GM12891 (cell line): ENCODE measurements at places on chromosomes 3 and 15.

DNA sequence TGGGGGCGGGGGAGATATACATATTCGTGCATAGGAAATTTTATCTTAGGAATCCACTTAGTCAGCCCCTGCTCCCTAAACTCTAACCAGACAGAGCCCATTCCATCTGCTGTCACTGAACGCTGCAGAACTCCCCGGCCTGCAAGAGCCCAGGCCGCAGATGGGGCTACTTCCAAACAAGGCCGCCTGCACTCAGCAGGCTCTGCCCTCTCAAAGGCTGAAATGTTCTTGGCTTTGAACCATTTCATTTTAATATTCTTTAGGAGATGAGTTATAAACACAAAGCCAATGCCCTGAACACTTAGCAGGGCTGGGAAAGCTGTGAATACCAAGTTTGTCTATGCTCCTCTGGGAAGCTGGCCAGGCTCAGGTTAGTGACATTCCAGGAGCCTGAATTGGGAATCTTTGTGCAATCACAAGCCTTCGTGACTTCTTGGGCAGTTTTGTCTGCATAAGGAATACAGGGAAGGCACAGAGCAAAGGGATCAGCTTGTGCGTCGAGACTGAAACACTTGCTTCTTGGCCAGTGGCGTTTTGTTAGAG is 65.0 kb downstream of the SYNM start:
- DNase-seq: no peak

DNA sequence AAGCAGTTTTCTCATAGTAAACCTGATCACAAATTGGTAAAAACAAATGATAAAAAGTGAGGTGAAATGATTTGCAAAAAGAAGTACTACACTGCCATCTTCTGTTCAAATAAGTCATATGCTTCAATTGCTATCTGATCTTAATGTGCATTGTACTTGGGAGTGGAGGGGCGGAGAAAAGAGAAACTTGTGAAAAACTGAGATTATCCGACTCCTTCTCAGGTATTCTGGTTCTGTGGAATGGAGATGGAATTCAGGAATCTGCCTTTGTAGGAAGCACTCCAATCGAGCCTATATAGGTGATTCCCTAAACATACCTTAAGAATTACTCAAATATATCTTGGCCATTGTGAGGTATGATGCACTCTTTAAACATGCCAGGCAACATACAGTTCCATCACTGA is 180.6 kb downstream of the CHL1 start:
- DNase-seq: no peak

GRCh38 chr3:24373198-24373959 is 121.3 kb downstream of the THRB start:
- DNase-seq: no peak

- DNase-seq: no peak
Observed at GRCh38 chr3:17672506-17672905, 69.9 kb downstream of the TBC1D5 start.

DNA sequence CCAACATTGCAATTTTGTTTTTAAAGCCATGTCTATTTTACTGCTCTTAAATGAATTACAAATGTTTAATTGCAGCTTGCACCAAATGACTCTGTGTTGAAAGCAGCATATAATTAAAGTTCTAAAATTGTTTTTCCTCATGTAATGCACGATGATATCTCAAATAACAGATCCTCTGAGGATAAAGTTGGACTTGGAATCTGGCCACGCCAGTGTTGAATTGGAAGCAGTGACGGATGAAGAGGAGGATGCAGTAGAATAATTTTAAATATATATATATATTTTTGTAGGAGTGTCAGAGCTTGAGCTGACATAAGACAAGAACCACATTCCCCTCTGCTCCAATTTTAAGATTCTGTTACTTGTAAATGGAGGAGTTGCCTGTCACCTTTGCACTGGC is 406.6 kb upstream of the DPPA4 start:
- DNase-seq: no peak

DNA sequence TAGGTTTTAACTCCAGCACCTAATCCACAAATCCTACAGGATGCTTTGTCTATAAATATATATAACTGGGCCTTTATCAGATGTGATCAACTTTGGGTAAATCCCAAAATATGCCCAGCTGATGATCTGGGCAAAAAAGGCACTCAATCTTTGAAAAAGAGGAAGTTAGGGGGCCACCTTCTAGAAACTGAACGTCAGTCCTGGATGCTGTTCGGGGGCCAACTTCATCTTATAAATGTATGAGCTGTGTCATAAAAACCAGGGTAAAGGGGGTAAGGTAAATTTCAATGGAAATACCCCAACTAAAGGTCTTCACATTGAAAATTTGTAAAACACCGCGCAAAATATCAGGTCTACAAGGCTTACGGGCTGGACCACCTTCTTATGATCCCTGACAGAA is 264.4 kb upstream of the UBE2E2 start:
- DNase-seq: no peak

DNA sequence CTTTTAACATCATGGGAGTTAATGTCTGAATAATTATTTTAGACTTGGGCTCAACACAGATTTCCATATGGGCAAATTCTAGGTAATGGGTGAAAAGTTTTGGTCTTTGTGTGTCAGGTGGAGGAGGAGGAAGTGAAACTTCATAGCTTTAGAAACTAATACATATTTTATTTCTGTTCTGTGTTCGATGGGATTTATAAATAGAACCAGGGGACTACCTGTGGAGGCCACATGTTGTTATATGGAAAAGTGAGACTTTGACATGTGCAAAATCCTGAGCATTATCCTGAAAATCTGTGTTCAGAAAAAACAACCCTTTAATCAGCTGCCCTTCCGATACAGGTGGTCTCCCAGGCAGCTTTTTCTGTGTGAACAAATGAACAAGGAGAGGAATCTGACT is 209.5 kb downstream of the SOX2 start:
- no peak for DNase-seq

DNA sequence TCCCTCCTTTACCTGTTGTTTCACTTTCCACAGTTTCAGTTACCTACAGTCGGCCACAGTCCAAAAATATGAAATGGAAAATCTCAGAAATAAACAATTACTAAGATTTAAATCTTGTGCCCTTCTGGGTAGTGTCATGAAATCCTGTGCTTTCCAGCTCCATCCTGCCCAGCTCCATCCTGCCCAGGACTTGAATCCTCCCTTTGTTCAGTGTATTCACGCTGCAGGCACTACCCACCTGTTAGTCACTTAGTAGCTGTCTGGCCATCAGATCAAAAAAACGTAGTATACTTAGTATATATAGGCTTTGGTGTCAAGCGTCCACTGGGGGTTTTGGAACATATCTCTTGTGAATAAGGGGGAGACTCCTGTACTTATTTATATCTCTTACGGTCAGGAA is 329.0 kb upstream of the SEMA6D start:
- no peak for DNase-seq

DNA sequence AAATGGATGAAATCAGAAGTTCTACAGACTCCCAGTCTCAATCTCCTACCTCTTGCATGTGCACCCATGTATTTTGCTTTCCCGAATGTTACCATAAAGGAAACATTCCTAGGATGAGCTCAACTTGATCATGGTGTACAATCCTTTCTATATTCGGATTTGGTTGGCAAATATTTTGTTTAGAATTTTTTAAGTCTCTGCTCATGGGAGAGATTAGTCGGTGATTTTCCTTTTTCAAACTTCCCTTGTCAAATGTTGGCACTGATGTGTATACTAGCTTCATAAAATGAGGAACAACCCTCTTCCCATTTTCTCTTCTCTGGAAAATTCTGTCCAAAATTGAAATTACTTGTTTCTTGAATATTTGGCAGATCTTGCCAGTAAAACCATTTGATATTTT is 317.6 kb upstream of the RASGRP1 start:
- no peak for DNase-seq

GRCh38 chr15:64009241-64009640 is 37.0 kb downstream of the DAPK2 start:
- DNase-seq: no peak

GRCh38 chr3:39960515-39961191 is 151.2 kb downstream of the MYRIP start:
- no peak for DNase-seq
